ENCODE measurements at places on chromosomes 3 and 15. TPM values are rescaled to one million over a fixed set of nuclear protein-coding genes. Genes with fewer than 3 reads are reported as not detected.

TARS3 gene
- 21.2 TPM for total RNA-seq

GRCh38 chr15:32879980-32880379 lies 162.2 kb downstream of the GREM1 start:
- no peaks in the 10 kb centered on the region for H3K27me3 ChIP-seq
- DNase-seq = no peak
- no peaks in the 10 kb centered on the region for H3K4me1 ChIP-seq
- H3K36me3 ChIP-seq = no peaks in the 10 kb centered on the region
- no peak overlapping the region for H3K4me3 ChIP-seq
- no peak overlapping the region for H3K27ac ChIP-seq

DNA sequence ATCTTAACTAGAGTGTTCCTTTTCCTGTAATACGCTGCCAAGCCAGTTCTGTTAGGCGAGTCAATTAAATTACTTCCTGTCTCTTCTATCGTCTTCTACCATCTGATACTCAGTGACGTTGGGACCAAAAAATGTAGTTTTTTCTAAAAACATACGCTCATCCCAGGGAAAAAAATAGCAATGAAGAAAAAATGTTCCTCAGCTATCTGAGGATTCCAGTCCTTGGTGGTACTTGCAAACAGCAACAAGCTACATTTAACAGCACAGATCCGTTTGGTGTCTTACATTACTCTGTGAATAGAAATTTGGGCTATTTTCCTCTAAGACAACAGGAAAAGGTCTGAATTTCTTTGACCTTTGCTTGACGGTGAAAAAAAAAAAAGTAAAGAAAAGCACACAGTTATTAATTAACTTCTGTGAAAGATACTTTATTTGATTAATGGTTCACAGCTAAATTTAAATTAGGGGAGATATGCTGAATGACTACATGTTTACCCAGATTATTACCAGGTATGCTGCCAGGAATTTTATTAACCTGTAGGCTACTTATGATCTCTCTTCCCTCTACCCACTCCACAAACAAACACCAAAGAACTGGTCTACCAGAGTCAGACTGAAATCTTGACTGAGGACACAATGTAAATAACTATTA lies 254.4 kb upstream of the ZPLD1 start:
- DNase-seq = no peak
- H3K4me3 ChIP-seq = no peak overlapping the region
- H3K27me3 ChIP-seq = no peaks in the 10 kb centered on the region
- H3K4me1 ChIP-seq = peaks cover 29% of the 10 kb centered on the region

DNA sequence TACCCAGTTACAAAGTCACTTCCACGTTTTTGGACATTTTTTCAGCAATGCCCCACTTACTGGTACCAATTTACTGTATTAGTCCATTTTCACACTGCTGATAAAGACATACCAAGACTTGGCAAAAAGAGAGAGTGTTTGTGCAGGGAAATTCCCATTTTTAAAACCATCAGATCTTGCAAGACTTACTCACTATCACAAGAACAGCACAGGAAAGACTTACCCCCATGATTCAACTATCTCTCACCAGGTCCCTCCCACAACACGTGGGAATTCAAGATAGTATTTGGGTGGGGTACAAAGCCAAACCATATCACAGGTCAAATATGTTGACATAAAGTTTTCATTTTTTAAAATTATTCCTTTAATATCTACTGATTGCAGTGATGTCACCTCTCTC lies 16.2 kb upstream of the ABI3BP start:
- no peaks in the 10 kb centered on the region for H3K4me1 ChIP-seq
- no peaks in the 10 kb centered on the region for H3K27me3 ChIP-seq
- no peaks in the 10 kb centered on the region for H3K36me3 ChIP-seq
- no peak overlapping the region for H3K27ac ChIP-seq
- no peak for DNase-seq

DNA sequence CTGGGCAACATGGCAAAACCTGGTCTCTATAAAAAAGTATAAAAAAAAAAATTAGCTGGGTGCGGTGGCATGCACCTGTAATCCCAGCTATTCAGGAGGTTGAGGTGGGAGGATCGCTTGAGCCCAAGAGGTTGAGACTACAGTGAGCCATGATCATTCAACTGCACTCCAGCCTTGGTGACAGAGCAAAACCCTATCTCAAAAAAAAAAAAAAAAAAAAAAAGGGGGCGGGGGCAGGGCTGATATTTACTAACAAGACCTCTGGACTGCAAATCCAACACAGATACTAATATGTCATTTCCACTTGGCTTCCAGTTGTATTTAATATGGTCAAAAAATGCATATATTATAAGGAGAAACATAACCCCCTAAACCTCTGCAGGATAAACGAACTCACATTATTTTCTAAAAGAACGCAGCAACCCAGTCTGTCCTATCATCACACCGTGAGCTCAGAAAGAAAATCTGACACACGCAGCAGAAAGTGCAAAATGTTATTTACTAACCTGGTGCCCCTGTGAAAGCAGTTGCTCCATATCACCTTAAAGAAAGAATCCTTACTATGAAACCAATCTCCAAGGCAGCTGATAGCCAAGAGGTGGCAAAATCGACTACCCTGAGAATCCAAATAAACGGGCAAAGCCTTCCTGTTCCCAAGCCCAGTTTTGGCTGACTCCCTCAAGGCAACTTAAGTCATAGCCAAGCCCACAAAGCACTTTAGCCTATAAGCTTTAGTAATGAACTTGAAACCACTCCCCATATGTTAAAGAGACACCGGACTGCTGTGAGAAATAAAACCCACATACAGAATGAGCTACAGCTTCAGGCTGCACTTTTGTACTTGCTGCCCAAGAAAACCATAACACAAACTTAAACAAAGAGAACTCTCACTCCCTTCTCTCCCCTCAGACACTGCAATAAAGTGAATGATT lies 39.3 kb downstream of the PLD1 start:
- no peaks in the 10 kb centered on the region for H3K27me3 ChIP-seq
- H3K36me3 ChIP-seq = no peaks in the 10 kb centered on the region
- no peaks in the 10 kb centered on the region for H3K4me1 ChIP-seq
- no peak overlapping the region for H3K4me3 ChIP-seq
- H3K27ac ChIP-seq = no peak overlapping the region

DNA sequence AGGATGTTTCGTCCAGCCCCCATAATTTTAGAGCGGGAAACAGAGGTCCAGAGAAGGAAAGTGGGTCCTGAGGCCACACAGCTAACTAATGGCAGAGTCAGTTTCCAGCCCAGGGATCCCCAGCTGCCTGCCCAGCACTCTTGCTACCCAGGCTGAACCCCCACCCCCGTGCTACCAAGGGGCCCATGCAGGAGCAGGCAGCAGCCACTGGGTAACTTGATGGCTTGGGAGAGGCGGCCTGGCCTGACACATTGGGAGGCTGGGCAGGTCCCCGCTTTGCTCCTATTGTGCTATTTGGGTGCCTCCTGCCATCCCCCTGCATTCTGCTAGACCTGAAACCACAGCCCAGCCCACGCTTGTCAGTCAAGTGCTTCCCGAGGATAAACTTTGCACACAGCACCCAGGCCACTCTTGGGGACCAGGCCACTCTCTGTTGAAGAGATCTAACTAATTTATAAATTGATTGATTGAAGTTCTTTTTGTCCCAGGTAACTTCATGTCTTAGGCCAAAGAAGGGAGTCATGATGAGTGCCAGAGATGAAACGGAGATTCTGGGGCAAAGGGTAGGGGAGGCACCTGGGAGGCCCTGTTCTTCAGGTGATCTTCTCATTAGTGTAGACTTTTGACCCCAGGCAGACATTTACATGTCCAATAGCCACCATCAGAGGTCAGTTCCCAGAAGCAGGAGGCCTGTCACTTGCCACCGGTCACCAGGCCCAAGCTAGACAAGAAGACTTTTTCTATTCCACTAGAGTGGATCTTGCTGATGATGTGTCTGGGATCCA lies 7.0 kb downstream of the PAK6 start:
- no peak for DNase-seq
- no peak overlapping the region for H3K4me3 ChIP-seq
- H3K4me1 ChIP-seq = no peaks in the 10 kb centered on the region
- no peaks in the 10 kb centered on the region for H3K36me3 ChIP-seq

MME gene
- total RNA-seq = 1.5 TPM

DNA sequence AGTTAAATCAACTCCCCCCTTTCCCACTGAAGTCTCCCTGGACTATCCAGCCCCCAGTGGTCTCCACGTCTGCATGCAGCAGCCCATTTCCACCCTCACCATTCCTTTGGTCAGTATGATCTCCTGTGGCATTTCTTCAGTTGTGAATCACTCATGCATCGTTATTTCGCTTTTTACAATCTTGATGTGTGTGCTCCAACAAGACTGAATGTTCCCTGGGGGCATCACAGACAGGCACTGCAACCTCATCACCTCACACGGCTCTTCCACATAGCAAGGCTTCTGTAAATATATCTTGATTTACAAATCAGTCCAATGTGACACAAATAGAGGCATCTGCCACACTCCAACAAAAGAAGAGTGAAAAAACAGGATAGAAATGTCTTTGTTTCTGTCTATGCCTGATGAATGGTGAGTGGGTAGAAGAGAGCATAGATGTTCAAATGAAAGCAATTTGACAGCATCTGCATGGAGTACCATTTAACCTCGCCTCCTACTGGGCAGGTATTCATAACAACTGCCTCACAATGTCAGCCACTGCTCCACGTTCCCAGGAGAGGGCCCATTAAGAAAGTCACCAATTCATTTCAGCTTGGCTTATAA lies 5.2 kb downstream of the HEG1 start:
- peaks cover 56% of the 10 kb centered on the region for H3K4me1 ChIP-seq
- DNase-seq = no peak
- H3K27me3 ChIP-seq = peaks cover 39% of the 10 kb centered on the region
- H3K4me3 ChIP-seq = no peak overlapping the region
